NCI-H446 (cell line): ENCODE measurements at places on chromosomes 4 and X.

GRCh38 chrX:74980802-74981201 lies 55.5 kb upstream of the NEXMIF start:
- DNase-seq = no peak

- no peak for DNase-seq
Observed at GRCh38 chr4:41410049-41410448, 127.9 kb upstream of the LIMCH1 start.

GRCh38 chr4:173516621-173517524 lies 13.2 kb downstream of the HAND2 start:
- DNase-seq = no peak

DNA sequence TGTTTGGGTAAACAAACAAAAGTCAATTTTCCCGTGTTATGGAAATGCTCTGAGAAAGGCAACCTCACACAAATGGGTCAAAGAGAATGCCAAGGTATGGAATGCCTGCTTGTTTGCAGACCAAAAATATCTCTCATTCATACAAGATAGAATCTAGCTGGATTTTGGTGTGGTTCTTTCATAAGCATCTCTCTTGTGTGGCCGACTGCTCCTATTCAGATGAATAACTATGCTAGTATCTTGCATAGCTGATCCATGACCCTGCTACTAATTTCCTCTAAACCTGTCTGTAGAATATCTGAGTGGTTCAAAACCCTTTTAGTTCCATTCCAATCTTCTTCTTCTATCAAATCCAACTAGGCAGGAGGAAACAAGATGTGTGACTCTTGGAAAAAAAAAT lies 28.2 kb upstream of the SORBS2 start:
- DNase-seq = no peak

DNA sequence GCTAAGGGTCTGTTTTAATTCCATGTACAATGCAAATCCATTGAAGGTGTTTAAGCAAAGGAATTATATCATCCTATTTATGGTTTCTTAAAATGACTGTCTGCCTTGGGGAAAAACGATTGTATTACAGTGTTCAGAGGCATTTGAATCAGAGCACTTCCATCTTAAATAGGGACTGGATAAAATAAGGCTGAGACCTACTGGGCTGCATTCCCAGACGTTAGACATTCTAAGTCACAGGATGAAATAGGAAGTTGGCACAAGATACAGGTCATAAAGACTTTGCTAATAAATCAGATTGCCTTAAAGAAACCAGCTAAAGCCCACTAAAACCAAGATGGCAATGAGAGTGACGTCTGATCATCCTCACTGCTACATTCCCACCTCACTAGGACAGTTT lies 1167.2 kb upstream of the PABPC4L start:
- DNase-seq = no peak

- DNase-seq = no peak
Observed at GRCh38 chrX:140167551-140167950, 202.2 kb upstream of the CXorf66 start.

GRCh38 chrX:30876367-30876766 lies 12.7 kb downstream of the TAB3 start:
- no peak for DNase-seq

- DNase-seq = no peak
Observed at GRCh38 chrX:107773206-107773605, 2.4 kb downstream of the TSC22D3 start.

DNA sequence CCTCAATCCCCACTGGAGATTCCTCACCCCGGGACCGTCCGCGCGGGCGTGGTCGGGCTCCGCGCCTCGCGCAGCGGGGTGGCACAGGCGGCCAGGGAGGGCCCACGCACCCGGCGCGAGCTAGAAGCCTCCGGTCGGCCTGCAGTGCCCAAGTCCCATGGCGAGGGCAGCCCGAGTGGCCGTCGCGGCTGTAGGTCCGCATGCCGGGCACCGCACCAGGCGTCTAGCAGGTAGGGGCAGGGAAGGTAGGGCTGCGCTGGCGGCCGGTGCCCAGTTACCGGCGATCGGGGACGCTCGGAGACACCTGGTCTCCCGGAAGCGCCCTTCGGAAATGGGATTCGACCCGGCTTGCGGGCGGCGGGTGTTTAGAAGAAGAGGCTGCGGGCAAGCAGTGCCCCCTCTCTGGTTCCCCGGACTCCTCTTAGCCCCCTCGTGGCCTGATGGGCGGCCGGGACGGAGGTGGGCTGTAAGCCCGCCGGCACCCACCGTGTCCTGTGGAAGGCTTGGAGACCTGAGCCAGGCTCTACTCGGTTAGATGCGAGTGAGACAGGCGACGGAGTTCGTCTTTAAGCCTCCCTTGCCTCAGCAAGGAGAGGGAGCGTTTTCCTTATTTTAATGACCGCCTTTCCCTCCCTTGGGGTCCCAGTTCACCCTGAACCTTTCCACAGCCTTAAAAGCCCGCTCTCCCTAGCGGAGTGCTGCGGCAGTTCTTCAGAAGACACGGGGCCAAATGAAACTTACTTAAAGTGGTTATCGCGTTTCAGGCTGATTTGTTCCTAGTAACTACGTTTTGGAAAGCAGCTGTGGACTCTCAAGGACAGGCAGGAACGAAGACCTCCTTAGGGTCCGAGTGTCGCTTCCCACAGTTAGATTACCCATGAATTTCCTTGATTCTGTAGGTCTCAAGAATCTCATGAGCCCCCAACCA lies 821 bp downstream of the SLITRK2 start:
- DNase-seq = no peak

- peak; percentile 44 for DNase-seq
Observed at GRCh38 chr4:15232366-15233263, 195.2 kb upstream of the C1QTNF7 start.

GRCh38 chr4:70518716-70519115 lies 347 bp downstream of the AMTN start:
- no peak for DNase-seq

- no peak for DNase-seq
Observed at GRCh38 chr4:5563856-5564255, 144.5 kb downstream of the EVC2 start.

DNA sequence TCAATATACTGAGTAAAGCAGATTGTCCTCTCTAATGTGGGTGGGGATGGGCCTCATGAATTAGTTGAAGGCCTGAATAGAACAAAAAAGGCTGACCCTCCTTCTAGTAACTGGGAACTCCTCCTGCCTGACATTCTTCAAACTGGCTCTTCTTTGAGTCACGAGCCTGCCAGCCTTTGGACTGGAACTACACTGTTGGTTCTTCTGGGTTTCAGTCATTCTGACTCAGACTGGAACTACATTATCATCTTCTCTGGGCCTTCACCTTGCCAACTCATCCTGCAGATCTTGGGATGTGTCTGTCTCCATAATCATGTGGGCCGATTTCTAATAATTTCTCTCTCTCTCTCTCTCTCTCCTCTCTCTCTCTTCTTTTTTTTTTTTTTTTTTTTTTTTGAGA lies 26.9 kb upstream of the CT47C1 start:
- DNase-seq = no peak

DNA sequence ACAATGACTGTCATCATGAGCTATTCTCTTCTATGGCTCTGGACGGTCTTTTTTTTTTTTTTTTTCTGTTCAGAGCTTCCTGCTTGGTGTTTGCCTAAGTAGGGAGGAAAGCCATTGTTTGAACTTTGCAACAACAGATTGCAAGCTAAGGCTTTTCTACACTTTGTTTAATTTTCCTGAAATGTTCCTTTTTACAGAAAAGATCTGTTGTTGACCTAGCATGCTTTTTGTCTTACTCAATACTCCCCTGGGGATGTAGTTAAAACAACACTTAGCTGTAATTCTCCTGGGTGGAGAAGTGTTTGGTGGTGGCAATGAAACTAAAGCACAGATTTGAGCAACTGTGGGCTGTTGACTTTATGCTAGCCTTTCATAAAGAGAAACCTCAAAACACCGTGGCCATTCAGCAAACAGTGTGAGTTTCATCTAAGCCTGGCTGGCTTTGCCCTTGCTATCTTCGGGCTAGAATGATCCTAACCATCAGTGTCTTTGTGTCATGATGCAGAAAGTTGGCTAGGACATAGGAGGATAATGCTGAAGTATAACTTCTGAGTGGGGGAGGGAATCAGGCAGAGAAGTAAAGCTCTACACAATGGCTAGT lies 110.5 kb downstream of the ANXA3 start:
- no peak for DNase-seq

- no peak for DNase-seq
Observed at GRCh38 chrX:79400623-79401022, 33.5 kb upstream of the ITM2A start.

GRCh38 chr4:6372649-6373525 lies 99.5 kb downstream of the PPP2R2C start:
- no peak for DNase-seq

- DNase-seq = no peak
Observed at GRCh38 chrX:55715847-55716246, 1.7 kb upstream of the RRAGB start.

GRCh38 chr4:2570551-2571222 lies 34.2 kb downstream of the FAM193A start:
- no peak for DNase-seq
